Glutamatergic neuron (in vitro differentiated cells): ENCODE measurements at places on chromosomes 4 and X. TPM values are rescaled to one million over a fixed set of nuclear protein-coding genes. Genes with fewer than 3 reads are reported as not detected.

Gene RPGR
- 4.6 TPM for total RNA-seq

DNA sequence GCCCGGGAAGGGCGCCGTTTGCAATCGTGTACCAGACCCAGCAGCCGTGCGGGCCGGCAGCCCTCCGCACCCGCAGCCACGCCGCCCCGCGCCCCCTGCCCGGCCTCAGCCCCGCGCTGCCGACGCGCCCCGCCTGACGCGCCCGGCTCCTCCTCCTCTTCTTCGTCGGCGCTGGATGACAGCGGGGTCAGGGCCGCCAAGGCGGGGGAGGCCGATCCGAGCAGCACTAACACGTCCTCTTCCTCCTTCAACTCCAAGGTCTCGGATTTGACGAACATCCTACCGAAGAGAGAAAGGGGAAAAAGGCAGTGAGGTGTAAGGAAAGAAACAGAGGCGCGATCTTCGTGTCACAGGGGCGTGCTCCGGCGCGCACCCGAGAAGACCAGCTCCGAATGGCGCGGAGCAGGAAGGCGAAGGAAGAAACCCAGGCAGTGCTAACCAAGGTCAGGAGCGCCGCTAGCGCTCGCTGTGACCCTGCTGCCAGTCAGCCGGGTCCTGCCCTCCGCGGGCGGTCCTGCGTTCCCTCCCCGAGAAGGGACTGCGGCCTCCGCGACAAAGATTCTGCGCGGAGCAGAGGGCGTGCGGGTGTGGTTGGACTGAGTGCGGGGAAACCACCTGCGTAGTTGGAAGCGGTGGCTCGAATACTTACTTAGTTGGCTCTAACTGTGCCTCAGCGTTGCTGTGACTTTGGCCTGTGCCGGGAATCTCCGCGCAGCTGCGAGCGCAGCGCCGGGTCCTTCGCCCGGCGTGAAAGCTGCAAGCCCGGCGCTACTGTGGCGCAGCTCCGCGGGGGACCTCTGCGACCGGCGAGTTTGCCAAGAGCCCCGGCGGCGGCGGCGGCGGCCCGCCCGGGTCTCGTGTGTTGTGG is 548 bp downstream of the NEUROG2 start:
- peak; percentile 65 for DNase-seq

DNA sequence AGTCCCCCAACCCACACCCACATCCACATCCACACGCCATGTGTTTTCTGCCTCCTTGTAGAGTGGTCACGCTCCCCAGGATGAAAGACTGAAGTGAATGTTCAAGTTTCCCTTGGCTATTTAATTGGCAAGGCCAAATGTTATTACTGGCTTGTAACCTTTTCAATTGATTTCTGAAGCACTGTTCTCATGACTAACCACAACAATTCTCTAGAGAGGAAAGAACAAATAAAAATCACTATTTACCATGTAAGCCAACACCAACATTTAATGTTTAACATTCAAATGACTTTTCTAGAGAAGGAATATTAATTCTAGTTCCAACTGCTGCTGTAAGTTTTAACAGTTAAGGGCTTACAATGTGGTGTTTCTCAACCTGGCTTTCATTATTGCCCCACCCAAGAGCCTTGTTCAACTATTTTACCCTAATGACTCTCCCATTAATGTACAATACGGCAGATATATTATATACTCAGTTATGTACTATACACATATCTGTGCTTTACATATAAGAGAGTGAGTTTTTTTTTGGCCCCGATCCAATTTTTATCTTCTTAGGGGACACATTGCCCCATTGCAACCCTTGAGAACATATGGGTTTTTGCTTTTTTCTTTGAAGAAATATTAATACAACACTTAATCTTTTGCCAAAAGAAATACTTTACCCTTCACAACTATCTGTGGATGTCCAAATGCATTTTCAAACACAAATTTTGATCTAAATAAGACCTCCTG is 46.5 kb downstream of the RELL1 start:
- DNase-seq = no peak

GRCh38 chr4:93084599-93085305 is 743.8 kb upstream of the ATOH1 start:
- peak; percentile 18 for DNase-seq

Gene RHOXF2
- total RNA-seq = not detected

Gene ETDA
- total RNA-seq = not detected

GRCh38 chr4:173056710-173057109 is 111.9 kb upstream of the GALNT7 start:
- no peak for DNase-seq

DNA sequence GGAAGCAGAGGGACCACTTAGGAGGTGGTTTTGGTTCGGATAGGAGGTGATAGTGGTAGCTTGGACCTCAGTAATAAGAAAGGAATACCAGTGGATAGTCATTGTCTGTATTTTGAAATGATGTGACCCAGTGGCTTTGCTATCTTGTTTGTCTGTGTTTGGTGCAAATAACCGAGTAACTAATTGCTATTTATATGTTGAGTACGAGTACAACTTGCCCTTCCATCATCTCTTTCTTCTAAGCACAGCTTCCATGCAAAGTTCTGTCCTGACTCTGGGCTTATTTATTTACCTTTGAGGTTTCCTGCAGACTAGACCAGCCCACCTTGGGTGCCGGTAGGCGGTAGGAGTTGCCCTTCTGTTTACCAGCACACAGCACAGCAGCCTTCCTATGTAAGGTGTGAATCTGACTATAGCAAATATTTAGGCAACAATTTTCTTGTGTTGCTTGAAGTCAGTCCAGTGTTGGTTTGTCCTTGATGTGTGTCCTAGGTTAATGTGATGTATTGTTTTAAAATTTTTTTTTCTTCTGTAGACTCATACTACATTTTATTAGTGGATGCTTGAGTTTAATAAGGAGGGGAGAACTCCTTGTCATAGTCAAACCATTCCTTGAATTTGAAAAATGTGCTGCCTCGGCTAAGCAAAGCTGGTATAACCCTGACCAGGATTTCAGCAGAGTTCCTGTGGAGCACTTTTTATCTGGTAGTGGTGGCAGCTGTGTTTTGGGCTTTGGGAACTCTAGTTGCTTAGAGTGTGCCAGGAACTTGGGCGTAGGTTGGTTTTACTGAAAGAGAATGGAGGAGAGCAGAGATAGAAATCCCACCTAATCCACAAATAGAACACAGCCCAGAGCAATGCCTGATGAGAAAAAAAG is 21.9 kb downstream of the PTTG2 start:
- no peak for DNase-seq

DNA sequence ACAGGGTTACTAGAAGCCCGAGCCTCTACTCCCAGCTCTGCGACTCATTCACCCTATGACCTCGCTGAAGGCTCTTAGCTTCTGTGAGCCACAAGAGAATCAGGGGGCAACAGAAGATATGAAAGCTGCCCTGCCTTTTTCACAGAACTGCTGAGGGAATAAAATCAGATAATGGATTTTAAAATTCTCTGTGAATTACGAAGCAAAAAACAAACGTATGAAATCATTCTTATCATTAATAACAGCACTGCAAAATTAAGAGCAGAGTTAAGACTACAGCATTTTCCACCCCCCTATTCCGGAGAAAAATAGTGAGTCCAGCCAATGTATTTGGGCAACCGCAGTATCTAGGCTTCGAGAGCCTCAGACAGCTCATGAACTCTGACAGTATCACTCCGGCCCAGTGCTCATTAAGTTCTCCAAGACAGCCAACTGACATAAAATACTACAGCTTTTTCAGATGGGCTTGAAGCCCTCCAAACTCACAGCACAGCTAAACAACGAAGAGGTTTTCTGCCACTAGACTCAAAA is 33.4 kb downstream of the AFAP1 start:
- no peak for DNase-seq

DNA sequence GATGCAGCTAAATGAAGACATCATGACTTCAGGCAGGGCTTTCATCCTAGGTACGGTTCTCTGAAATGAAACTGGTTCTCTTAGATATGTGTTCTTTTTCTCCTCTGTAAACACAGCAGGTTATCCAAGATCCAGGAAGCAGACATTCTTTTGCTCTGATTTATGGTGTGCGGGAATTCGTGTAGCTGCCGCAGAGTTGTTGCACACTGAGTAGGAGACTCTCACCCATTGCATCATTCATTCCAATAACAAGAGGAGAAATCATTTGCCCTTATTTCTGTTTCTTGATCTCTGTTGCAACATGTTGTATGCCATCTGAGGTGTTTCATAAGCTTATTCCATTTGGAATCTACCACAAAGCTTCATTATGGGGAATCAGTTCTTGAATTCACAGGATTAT is 133.6 kb upstream of the VCX2 start:
- DNase-seq = no peak
